ENCODE measurements at places on chromosomes 3 and 15.

DNA sequence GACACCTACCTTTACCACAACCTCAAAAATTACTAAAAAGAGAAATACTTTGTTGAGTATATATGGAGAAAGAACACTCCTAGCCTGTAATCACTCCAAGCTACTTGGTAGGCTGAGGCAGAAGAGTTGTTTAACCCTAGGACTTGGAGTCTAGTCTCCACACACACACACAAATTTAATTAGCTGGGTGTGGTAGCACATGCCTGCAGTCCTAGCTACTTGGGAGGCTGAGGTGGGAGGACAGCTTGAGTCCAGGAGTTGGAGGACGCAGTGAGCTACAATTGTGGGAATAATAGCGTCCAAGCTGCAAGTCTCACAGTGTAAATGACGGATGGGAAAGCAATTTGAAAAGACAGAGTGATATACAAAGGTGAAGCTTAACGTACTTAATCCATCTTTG is 50.5 kb downstream of the LDHAL6B start:
- DNase-seq = no peak

DNA sequence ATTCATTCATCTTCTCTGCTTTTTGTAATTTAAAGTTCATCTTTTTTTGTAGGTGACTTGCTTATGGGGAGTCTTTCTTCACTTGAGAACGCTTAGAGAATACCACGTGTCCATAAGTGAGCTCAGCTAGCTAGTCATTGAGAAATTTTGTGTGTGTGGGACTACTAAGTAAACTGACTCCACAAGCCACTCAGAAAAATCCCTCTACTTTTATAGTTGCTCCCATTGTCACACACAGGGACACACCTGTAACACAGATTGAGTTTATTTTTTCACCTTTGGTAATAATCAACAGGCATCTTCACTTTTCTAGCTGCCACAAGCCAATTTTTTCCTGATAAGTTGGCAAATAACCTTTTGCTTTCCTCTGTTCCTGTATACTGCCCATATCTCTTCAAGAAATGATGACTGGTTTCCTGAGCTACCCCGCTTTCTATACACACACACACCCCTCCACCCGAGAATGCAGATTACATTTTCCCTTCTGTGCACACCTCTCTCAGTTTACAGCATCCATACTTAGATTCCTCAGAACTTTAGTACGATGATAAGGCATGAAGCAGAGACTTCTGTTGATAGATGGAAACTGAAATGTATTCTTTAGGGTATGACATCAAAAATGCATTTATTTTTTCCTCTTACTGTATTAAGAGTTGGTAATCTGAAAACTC is 4.6 kb downstream of the TSC22D2 start:
- DNase-seq = no peak

DNA sequence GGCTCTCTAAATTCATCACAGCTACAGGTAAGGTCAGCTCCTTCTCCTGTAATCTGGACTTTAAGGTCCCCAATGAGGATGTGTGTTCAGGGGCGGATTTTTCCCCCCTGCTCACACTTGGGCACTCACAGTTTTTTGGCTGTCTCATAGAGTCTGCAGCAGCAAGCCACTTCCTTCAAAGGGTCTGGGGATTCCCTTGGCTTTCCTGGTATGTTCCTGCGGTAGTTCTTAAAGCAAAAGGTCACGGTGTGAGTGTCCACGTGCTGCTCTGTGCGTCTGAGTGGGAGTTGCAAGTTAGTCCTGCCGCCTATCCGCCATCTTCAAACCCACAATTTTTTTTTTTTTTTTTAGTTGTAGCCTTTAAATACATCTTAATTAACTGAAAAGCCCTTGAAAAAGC is 15.4 kb upstream of the CFAP20DC start:
- no peak for DNase-seq

DNA sequence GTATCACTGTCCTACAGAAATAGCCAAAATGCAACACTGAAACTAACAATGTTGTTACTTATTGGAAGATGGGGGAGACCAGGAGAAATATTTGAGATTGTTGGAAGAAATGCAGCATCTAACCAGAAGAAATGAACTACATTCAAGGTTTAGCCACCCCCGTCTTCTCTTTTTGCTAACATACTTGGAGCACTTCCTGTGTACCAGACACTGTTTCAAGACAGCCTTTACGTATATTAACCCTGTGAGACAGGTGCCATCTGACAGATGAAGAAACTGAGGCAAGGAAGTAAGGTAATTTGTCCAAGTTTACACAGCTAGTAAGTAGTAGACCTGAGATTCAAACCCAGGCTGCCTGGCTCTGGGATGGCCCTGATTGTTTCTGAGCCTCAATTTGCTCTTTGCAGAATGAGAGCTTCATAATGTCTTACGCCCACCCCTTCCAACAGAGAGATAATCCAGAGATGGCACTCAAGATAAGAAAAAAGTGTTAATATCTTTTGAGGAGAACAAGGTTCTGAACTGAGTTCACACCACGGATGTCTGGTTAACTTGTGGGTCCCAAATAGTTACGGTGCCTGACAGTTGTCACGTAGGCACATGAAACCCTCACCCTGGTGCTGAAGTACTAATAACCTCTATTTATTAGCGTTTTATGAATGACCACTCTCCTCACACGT is 26.1 kb downstream of the RASGRP1 start:
- DNase-seq = no peak

DNA sequence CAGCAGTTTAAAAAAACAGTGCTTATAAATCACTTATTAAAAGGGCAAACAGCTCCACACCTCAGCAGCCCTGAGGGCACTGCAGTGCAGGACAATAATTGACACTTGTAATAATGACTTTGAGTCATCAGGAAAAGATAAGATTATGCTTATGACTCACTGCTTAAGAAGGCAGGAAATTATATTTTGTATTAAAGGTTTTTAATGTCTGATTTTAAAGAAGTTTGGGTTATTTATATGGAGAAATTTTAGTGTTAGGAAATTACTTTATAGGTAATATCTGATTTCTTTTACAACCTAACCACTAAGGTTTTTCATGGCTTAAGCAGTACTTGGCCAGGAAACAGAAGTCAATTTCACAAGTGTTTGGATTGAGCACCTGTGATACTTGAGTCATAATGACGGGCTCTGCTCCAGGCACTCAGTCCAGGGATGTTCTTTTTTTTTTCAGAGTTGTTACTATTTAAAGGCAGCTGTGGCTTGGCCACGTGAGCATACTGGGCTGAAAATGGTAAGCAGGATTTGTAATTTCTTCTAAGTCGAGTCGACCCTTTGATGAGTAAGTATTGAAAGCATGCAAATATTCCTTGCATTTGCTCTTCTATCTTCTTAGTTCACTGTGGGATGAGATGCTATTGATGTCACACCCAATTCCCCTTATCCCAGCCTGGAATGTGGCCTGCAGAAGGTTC is 21.6 kb upstream of the SLC6A20 start:
- no peak for DNase-seq

- no peak for DNase-seq
Measured at GRCh38 chr15:88385078-88385700, 82.0 kb downstream of the MRPL46 start.

DNA sequence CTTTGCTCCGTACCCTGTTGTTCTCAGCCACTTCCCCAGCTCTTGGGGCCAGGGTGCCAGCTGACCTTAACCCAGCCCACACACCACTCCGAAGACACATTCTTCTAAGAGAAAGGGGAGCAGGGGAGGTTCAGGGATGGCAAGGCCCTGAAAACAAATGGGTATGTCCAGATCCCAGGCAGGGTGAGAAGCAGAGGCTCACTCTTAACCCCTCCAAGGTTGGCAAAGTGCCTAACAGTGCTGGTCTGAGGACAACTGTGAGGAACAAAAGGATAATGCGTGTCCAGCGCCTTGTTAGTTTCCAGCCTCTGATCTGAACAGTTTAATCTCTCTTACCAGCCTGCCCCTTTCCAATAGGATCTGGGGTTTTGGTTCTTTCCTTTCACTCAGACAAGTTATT is 1.5 kb downstream of the TMEM44 start:
- no peak for DNase-seq

DNA sequence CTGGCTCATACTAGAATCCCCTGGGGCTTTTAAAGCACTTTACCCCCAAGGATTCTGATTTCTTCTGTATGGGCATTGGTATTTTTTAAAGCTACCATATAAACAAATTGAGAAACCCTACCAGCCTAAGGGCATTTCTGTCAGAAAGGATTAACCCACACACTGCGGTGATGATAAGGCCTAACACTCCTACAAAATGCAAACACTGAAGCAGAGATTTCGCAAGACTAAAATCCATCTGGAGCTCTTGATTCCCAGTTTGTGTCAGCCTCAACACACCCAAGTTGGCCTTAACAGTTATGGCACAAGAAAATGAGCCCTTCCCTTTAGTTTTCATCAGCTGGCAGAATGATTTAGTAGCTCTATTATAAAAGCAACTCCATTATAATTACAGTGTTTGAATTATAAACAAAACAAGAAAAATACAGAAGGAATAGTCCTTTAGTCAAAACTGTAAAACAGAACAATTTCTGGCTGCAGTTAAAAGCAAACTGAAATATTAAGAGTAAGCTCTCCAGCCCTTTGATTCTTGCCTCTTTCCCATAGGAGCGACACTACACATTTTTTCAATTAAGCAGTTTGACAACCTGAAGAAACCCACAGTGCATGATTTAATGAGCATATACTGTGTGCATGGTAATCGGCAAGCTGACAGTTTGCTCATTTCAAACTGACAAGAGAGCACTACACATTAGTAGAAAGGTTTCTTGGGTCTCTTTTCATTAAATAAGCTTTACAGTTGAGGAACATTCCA is 441.2 kb downstream of the FHIT start:
- no peak for DNase-seq

DNA sequence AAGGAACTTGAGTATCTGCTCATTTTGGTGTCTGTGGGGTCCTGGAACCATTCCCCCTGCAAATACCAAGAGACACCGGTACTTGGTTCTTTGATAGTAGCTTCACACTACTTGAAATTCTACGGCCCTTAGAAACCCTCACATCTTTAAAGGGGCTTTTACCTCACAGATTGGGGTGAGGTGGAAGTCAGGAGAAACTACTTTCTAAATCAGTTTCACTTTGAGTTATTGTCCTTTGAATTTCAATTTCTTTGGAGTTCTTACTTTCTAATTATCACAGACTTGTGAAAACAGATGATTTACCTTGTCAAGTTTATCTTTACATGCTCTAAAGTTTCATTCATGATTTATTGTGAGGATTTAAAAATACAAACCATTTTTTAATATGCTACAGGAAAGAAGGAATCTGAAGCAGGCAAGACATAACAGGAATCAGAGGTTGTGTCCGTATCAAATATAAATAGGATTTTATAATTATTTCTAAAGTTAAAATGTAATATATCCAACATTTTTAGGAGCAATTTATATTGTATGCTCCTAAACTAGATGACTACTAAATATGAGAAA is 98.9 kb downstream of the NEDD4 start:
- DNase-seq = no peak

DNA sequence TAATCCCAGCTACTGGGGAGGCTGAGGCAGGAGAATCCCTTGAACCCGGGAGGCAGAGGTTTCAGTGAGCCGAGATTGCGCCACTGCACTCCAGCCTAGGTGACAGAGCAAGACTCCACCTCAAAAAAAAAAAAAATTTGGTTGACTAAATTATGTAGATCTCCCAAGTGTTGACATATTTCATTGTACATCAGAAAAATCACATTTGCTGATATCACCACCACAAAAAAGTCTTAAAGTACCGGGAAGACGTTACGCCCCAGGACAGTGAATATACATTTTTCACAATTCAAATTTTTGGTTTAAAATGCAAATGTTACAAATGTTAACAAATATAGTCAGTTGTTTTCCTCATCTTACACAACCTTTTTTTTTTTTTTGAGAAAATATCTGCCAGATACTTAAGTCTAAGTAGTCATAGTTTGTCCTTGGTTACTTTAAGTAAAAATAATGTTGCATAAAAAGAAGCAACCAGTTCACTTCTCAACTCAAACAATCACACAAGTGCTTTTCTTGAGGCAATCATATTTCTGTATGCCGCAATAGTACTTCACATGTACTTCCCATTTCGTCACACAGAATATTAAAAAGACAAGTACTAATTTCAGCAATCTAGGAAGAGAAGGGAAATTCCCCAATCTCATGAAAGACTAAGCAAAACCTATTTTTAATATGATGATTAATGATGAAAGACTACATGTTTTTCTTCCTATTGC is 41.0 kb upstream of the TCF12 start:
- DNase-seq = no peak

GRCh38 chr3:143298380-143298779 is 178.8 kb downstream of the CHST2 start:
- DNase-seq = no peak

DNA sequence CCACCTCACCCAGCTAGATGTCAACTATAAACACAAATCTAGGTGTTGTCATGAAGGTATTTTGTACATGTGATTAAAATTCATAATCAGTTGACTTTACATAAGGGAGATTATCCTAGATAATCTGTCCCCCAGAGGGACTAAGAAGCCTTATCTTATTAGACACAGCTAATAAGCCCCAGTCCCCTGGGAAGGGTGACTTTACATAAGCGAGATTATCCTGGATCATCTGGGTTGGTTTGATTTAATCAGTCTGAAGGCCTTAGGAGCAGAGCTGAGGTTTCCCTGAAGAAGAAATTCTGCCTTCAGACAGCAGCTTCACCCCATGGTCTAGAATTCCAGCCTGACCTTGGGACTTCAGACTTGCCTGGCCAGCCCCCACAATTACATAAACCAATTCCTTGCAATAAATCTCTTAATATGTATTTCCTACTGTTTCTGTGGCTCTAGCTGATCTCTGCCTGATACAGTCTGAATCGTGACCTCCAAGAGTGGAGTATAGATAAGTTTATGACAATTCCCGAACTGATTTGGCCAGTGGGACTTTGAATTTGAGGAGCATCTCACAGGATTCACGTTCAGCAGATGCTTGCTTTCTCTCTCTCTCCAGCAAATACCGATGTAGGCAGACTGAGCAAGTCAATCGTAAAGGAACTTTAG is 66.5 kb downstream of the MRPL46 start:
- DNase-seq = no peak

DNA sequence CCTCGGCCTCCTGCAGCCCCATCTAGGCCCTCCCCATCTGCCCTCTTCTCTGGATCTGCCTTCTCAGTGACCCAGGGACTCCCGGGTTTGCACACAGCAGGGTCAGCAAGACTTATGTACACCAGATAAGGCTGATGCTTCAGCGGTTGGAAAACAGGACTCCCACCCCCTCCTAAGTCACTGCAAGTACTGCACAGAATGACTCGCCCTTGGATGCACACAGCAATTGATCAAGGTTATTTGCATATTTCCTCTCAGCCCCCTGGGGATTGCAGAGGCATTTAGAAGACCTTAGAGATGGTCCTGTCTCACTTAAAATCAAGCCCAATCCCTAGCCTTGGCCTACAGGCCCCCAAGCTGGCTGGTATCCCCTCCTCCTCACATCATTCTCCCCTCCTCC is 8.9 kb downstream of the ACAN start:
- DNase-seq = no peak

GRCh38 chr3:189383630-189384029 is 211.9 kb downstream of the TPRG1 start:
- DNase-seq = no peak

DNA sequence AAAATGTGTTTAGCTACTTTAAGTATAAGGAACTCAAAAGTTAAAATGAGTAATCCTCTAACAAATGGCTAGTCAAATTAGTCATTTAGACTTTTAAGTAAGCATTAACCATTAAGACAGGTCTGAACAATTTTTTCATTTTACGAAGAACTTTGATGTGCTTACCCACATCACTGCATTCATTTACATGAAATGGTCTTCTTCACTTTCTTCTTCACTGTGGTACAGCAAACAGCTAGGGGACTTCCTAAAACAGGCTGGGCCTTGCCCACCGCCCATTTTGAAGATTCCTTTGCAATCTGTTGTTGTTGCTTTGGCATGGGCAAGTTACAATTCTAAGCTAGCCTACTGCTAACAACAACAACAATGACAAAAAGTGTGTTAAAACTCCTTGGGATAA is 67.4 kb downstream of the CBLB start:
- DNase-seq = no peak

- no peak for DNase-seq
Measured at GRCh38 chr15:78620527-78621421, at the start of gene CHRNA3. CHRNA3 (minus strand) TSS chr15:78620996; CDS start chr15:78620794, 202 bp downstream.
